Suppressor macrophage treated with lipopolysaccharide for 4 hours (primary cell): ENCODE measurements at places on chromosomes 6 and 20.

GRCh38 chr6:24673625-24674024 is 6.7 kb downstream of the ACOT13 start:
- no peak for DNase-seq

- DNase-seq: no peak
These were observed 37.9 kb downstream of the GPX5 start for GRCh38 chr6:28563430-28564095.

- DNase-seq: no peak
These were observed 2.7 kb upstream of the ASXL1 start for GRCh38 chr20:32355417-32355841.

- DNase-seq: no peak
These were observed 601.9 kb downstream of the HTR1B start for GRCh38 chr6:76861403-76861802.

- DNase-seq: no peak
These were observed 4.3 kb downstream of the VAPB start for GRCh38 chr20:58393299-58393698.

GRCh38 chr20:37997516-37997915 is 35.7 kb downstream of the TTI1 start:
- DNase-seq: no peak

GRCh38 chr6:96834070-96834469 is 3.2 kb downstream of the GPR63 start:
- no peak for DNase-seq
